ENCODE measurements at places on chromosomes 4 and X.

DNA sequence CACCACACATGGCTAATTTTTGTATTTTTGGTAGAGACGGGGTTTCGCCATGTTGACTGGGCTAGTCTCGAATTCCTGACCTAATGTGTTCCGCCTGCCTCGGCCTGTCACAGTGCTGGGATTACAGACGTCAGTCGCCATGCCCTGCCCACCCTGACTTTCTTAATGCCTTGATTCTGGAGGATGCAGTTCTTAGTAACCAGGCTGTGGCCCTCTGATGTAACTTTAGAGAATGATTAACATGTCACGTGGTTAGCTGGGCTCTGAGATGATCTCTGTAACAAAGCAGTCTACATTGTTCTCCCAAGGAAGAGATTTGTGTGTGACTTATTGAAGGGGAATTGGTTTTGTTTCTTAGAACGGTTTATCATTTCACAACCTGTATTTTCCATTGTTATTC, 30.6 kb downstream of the ANK2 start:
- no peak for DNase-seq

DNA sequence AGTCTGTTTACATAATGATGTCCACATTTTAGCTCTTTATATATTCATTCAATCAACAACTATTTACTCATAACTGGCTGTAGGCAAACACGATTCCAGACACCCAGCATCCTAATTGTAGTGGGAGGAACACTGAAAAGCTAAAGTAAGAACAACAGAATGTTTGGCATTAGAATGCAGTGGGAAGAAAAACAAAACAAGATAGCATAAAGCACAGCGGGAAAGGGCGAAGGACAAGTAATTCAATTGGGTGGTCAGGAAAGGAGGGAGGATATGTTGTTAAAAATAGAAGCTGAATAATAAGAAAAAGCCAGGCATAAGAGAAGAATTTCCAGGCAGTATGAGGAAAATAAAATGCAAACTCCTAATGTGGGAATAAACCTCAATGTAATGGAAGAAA, 189.5 kb upstream of the FAT4 start:
- DNase-seq: no peak

- DNase-seq: no peak
Measured at GRCh38 chrX:413322-414201, 26.9 kb upstream of the PPP2R3B start.

- no peak for DNase-seq
Measured at GRCh38 chrX:121307449-121307848, 260.0 kb downstream of the GLUD2 start.

DNA sequence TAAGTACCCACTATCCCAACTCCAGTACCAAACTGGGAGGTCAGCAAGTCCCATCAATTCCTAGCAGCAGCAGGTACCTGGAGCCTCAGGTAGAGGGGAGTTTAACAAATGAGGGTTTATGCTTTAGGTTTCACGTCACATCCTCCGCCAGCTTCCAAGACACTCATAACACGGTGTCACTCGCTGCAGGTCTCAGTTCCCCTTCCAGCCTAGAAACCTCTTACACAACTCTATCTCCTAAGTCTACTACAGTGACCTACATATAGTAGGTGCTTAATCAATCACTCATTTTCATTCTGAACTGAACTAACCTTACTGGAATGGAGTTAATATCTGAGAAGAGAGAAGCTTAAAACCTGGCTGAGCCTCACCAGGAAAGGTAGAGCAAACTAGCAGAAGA, 96.0 kb downstream of the EFHC2 start:
- no peak for DNase-seq

DNA sequence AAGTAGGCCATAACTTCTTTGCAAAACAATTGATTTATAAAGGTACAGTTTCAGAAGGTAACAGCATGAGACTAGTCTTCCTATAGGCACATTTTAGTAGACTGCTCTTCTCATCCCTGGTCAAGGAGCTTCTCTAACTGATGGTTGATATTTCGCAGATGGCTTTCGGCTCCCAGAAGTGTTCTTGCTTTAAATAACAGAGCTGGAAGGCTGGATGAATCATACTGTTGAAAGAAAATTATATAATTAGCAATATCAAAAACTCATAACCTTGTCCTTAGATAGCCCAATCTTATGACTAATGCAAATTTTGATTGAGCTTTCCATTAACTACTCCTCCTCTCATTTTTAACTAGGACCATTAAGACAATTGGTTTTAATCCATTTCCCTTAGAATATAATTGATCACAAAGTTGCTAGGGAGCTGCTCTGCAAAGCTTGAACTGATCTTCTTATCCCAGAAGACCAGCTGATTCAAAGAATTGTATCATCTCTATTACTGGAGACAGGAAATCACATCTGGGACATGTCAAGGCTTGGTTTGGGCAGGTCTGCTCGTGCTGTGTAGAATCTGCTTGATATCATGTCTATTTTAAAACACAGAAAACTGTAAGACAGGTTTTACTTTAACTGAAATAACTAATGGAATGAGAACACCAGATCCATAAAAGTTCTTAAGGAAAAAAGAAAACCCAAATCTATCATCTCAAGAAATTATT, 38.6 kb downstream of the CENPU start:
- DNase-seq: no peak

DNA sequence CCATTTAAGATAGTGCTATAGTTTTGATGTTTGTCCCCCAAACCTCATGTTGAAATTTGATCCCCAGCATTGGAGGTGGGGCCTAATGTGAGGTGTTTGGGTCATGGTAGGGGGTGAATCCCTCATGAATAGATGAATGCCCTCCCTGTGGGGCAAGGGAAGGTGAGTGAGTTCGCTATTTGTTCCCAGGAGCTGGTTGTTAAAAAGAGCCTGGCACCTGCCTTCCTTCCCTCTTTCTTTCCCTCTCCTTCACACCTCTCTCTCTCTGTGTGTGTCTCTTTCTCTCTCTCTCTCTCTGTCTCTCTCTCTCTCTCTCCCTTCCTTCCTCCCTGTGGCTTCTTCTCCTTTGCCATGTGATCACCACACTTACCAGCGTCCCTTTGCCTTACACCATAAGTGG, 160.7 kb downstream of the AASDH start:
- no peak for DNase-seq

DNA sequence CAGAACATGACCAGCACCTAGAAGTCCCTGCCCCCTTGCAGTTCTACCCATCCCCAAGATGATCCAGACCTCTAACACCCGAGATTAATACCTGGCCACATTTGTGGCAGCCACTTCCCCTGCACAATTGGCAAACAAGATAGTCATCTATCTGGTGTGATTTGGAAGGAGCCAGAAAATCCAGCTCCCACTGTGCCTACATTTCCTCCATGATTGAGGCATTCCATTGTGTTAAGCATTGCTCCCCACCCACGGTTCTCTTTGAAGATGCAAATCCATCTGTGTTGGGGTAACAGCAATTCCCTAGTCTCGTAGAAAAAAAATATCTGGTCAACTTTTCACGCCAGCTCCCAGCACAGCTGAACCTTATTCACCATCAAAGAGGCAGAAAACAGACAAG, 405.0 kb downstream of the BCOR start:
- DNase-seq: no peak

GRCh38 chr4:109125084-109125483, 177.4 kb downstream of the COL25A1 start:
- DNase-seq: no peak

GRCh38 chrX:153556767-153557166, 39.3 kb downstream of the ATP2B3 start:
- no peak for DNase-seq

DNA sequence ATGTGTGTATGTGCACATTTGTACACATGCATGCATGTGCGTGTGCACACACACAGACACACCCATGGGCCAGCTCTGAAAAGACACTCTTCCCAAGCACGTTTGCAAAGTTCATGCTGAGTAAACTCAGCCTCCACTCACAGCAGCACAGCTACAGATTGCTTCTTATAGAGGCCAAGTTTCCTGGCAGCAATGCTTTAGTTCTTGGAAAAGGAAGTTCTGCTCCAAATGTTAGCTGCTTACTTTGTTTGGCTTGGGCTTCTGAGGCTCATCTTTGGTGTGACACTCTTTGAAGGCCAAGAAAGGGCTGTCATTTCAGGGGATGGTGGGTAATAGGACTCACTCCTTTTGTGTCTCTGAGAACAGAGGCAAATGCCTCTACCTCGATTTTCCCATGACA, 6.6 kb downstream of the PLP1 start:
- no peak for DNase-seq

DNA sequence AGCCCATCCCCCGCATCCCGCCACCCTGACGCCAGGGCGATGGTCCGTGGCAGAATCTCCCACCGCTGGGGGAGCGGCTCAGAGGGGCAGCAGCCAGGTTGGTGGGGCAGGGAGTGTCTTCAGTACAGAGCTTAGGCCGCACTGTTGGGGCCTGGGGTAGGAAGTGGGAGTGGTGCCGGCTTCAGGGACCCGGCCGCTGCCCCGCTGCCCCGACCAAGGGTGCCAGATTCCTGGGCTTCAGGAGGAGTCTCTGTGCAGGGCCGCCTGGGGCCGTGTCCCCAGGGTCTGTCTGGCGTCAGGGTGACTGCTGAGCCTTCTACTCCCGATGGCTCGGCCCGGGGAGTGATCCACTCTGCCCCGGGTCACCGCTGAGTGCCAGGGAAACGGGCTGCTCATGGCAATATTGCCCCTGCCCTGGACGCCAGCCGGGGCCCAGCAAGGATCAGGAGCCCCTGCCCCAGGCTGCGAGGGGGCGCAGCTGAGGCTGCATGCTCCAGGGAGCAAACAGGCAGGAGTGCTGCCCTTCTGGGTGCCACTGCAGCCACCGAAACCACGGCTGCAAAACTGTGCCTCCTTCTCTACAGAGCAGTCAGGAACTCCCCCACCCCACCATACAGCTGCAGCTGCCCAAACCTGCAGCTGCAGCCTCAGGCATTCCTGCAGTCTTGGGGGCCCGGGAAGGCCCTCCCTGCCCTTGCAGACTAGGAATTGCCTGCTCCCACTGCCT, 1206.1 kb downstream of the ARAP2 start:
- DNase-seq: no peak

- DNase-seq: no peak
Measured at GRCh38 chr4:177229331-177229730, 80.3 kb upstream of the NEIL3 start.

DNA sequence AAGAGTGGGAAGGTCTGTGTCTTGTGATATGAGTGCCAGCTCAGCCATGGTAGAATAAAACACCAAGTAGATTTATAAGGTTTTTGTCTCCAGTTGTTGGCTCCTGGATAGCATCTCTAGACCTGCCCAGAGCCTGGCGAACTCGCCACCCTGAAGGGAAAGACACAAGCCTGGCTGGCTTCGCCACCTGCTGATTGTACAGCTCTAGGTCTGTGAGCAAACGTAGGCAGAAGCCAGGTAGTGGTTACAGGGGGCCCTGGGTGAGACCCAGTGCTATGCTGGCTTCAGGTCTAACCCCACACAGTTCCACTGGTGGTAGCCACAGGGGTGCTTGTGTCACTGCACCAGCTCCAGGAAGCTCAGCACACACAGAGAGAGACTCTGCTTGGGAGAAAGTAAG, 100.5 kb downstream of the BLTP1 start:
- no peak for DNase-seq

- no peak for DNase-seq
Measured at GRCh38 chr4:123616951-123617461, 220.4 kb downstream of the SPRY1 start.

GRCh38 chr4:3352505-3352904, 59.7 kb downstream of the RGS12 start:
- DNase-seq: no peak

GRCh38 chrX:135977611-135978010, 3.8 kb upstream of the MMGT1 start:
- no peak for DNase-seq

DNA sequence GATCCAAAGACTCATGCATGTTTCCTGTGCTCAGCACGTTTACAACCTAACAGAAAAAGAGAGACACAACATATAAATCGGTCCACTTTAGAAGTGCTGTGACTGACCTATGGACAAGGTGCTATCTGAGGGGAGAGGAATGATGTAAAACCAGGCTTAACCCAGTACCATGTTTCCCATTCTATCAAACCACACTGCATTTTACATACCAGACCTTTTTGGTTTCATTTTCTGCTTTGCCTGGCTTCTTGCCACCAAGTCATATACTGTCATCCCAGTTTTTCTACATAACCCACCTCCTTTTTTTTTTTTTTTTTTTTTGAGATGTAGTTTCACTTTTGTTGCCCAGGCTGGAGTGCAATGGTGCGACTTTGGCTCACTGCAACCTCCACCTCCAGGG, 82.2 kb downstream of the KLF8 start:
- no peak for DNase-seq

DNA sequence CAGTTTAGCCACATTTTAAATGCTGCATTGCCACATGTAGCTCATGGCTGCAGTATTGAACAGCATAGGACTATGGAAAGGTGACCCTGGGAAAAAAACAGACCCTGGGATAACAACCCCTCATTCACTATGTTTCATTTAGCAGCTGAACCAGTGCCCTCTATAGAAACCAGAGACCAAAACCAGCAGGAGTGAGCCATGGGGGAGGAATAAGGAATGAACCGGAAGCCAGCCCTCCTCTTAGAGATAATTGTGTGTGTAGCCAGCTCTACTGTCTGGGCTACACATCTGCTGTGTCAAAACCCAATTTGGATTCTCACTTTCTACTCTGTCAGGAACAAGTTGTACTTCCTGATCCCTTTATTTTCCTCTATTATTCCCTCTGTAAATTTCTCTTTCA, 158.5 kb upstream of the S100G start:
- no peak for DNase-seq

GRCh38 chr4:4477391-4477790, 64.5 kb downstream of the STX18 start:
- DNase-seq: no peak

- no peak for DNase-seq
Measured at GRCh38 chr4:130808492-130808891, 1712.5 kb downstream of the C4orf33 start.

DNA sequence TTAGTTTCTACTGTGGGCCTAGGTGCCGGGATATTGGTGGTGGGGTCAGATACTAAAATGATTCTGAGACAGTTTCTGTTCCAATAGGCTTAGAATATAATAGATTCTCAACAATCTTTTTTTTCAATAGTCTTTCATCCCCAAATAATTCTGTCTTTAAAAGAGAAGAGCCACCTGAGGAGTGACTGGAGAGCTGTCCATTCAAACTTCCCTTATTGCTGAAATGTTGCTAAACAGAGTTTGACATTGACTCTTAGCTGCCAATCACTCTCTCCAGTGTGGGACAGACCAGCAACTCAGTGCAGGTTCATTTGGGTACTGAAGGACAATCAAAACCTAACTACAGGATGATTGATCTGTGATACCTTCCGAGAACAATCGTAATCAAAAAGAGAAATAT, 12.4 kb upstream of the ADH7 start:
- no peak for DNase-seq

DNA sequence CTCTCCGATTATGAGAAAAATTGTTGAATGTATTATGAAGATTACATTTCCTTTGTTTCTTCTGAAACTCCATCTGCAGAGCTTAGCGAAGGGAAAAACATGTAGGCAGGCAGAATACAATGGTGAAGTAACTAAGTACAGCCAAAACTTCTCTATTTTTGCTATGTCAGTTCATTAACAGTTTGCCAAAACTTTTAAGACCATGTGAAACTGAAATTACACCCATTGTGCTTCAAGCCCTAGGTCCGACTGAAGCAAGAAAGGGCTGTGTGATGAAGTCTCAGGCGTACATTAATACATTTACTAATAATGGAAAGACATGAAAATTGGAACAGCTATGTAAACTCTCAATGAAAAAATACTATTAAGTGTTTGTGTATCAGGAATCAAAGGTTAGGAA, 398.0 kb downstream of the MAPK10 start:
- no peak for DNase-seq

- DNase-seq: no peak
Measured at GRCh38 chrX:134646691-134647090, 11.6 kb downstream of the PLAC1 start.

Data from esophagus squamous epithelium (tissue), 5 donors.